ENCODE measurements at places on chromosomes 3 and 15.

DNA sequence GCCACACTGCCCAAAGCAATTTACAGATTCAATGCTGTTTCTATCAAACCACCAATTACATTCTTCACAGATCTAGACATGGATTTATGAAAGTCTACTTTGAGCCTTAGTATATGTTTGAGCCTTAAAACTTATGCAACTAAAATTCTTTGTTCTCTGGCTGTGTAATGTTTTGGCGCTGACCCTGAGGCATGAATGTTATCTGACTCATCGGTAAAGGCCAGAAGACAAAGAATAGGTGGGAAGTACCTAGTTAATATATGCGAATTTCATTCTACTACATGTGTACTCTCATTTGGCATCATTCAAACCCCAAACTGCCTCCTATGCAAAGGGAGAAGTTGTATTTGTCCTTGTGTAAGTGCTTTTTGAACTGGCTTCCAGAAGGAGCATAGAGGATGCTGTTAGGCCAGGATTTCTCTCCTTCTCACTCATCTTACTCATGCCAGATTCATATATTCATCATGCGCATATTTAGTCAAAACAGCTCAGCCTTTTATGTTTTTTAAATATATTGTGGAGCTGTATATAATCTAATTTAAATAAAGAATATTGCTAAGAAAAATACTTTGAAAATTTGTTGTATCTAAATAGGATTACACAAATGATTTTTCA, 204.2 kb downstream of the NFKBIZ start:
- DNase-seq, result no peak

DNA sequence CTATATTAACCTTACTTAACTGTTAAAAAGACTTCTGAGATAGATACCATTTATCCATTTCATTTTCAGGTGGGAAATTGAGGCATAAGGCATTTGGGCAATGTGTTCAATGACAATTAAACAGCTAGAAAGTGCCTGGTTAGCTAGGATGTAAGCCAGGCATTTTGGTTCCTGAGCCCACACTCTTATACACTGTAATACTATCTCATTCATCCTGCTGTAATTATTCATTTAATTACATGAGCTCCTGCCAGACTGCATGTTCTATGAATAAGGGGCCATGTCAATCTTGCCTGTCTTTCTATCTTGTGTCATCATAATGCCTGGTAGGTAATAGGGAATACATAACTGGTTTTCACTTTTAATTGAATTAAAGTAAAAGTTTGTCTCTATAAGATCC, 74.0 kb downstream of the RBMS3 start:
- no peak for DNase-seq

DNA sequence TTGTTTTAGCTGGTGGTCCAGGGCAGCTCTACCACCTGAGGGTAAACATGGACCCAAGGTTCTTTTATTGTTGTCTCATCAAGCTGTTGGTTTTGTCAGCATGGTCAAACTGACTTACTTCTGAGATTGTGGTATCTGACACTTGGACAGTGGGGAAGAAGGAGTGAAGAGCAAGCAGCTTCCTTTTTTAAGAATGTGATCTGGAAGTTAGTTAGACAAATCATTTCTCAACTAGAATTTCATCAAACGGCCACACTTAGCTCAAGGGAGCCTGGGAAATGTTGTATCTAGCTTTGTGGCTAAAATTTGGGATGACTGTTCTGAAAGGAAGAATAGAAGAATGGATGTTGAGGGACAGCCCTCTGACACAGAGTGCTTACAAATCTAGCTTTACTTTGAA, 215.2 kb downstream of the ZNF621 start:
- no peak for DNase-seq

GRCh38 chr3:110955301-110955880, 116.2 kb upstream of the NECTIN3 start:
- no peak for DNase-seq

GRCh38 chr3:32757618-32758374, 60.0 kb upstream of the TRIM71 start:
- no peak for DNase-seq

- no peak for DNase-seq
These were observed 247.6 kb upstream of the SOX2 start for GRCh38 chr3:181464033-181464694.

- no peak for DNase-seq
These were observed 145.0 kb downstream of the ARNT2 start for GRCh38 chr15:80549191-80549590.

GRCh38 chr3:128505771-128506170, 12.8 kb upstream of the GATA2 start:
- no peak for DNase-seq

DNA sequence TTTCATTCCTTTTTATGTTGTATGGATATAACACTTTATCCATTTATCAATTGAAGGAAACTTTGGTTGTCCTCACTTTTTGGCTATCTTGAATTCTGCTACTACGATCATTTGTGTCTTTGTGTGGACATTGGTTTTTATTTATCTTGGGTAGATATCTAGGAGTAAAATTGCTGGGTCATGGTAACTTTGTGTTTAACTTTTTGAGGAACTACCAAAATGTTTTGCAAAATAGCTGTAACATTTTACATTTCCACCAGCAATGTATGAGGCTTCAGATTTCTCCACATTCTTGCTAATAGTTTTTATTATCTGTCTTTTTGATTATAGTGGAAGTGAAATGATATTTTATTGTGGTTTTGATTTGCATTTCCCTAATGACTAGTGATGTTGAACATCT, 55.6 kb downstream of the TLNRD1 start:
- no peak for DNase-seq

DNA sequence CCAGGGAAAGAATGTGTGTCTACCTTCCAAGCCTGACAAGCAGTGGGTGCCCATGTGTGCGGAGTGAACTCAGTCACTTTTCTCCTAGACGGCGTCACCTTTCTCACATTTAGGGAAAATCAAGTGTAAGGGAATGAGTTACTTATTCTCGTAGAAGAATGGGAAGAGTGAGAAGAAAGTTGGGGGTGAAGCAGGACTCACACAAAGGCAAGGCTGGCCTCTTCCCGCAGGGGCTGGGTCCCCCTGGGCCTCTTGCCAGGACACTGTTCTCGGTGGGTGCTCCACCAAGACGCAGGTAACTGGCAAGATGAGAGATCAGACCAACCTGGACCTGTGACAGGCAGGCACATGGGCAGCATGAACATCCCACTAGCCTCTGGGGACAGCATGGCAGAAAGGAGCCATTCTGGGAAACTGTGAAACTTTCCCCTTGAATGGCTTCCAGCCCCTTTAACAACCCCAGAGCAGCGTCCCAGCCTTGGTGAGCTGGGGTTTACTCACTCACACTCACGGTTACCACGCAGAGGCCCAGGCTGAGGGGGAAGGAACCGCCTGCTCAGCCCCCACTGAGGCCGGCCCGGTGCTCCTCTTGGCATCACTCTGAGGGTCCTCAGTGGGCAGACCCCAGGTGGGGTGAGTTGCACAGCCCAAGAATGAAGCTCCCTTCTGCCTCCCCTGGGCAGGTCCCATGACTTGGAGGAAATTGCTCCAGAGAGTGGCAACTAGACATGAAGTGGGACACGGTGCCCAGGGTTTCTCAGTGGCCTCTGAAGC, 15.0 kb upstream of the SRP14 start:
- DNase-seq, result no peak

GRCh38 chr15:60009124-60009960, 5.2 kb downstream of the FOXB1 start:
- no peak for DNase-seq

GRCh38 chr15:79381593-79381992, 50.5 kb upstream of the MINAR1 start:
- DNase-seq, result no peak

GRCh38 chr3:12955651-12956315, 114.4 kb upstream of the RPL32 start:
- no peak for DNase-seq

- no peak for DNase-seq
These were observed 104.0 kb downstream of the CYP19A1 start for GRCh38 chr15:51234176-51234927.

- DNase-seq, result no peak
These were observed 584.4 kb upstream of the TBL1XR1 start for GRCh38 chr3:177781686-177782161.

GRCh38 chr3:123692041-123692440, 107.2 kb upstream of the HACD2 start:
- no peak for DNase-seq

DNA sequence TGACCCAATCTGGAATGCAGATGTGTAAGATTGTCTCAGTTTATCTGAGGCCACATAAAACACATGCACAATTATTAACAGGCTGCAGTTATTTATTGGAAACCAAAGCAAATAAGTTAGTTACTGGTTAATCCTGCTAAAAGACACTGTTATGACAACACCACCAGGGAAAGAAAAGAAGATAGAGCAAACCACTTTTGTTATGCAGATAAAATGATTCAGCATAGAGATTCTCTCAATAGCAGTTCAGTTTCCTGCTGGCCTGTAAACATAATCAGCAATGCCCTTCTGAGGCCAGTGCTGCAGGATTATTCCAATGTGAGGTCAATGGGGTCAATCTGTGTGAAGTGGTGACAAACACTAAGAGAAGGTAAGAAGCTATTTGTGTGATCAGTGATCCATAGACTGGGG, 244.4 kb downstream of the ZBTB20 start:
- no peak for DNase-seq

GRCh38 chr3:79367066-79367465, 400.7 kb downstream of the ROBO1 start:
- DNase-seq, result no peak

- no peak for DNase-seq
These were observed 173.3 kb downstream of the IL20RB start for GRCh38 chr3:137131081-137131480.

- DNase-seq, result no peak
These were observed 39.4 kb upstream of the SNRK start for GRCh38 chr3:43246976-43247375.

DNA sequence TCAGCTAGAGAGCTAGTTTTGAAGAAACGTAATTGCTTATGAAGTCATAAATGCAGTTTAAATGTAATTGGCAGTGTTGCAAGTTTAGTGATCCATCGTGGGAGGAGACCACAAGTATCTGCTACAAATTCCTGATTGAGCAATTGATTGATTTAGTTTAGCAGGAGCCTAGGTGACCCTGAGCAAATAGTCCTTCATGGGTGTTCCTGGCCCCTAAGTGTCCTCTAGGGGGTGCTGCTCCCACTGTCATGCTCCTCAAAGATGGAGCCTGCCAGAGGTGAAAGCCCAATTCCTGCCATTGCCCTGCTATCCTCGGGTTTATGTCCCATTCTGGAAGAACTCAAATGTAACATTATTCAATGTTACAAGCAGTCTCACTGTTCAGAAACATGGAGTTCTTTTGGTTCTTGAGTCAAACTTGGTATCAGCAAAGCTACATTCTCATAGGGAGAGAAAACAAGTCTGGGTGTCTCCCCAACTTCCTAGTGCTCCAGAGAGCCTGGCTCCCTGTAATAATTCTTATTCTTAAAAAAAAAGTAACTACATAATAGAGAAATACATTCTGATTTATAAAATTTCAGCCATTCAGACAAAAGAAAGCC, 29.8 kb upstream of the SENP5 start:
- no peak for DNase-seq

- no peak for DNase-seq
These were observed 20.7 kb upstream of the TGFBR2 start for GRCh38 chr3:30585654-30586053.

DNA sequence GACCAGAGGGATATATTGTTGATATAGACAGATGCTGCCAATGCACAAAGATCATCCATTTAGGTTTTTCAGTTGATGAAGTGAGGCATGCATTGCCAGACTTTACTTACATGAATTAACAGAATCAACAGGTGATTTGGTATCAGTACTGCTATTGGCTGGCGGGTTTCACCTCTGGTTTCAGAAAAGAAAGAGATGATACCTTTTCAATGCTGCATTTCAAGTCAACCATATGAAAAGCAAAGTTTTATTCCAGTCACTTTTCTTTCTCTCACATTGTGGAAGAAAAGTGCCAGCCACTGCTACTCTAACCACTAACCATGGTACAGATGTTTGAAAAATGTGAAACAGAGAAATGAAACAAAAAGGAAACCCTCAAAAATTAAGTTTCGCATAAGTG, 289.1 kb downstream of the TIGIT start:
- DNase-seq, result no peak

GRCh38 chr3:99965681-99966408, 148.2 kb downstream of the CMSS1 start:
- no peak for DNase-seq

GRCh38 chr15:52369455-52369854, 73.9 kb upstream of the MYO5C start:
- DNase-seq, result no peak

DNA sequence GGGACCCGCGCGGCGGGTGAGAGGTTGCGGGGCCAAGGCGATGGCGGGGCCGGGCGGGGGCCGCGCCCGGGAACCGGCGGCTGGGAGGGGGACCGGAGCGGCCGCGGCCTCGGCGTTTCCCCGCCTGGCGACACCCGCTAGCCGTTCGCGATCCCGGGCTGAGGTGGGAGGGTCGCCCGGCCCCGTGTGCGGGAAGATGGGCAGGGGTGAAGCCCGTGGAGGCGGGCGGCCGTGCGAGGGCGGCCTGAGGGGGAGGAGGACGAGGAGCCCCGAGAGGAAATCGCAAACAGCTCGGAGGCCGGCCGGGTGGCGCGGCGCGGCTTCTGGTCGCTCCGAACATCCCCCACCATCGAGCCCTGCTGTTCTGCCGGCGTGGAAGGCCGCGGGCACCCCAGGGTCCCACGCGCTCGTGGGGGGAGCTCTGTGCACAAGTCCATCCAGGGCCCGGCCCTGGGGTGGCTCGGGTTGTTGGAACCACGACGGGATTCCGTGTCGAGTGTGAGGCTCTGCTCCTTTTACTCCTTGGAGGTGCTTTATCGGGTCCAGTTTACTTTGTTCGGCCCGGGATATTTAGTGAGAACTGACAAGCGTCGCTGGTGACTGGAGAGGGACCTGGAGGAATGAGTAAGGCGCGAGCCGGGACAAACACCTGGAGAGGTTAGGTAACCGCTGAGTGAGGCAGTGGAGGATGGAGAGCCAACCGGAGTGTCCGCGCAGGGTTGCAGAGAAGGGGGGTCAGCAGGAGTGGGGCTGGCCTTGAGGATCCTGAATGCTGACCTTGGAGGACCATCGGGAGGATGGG, 728 bp downstream of the CRTC3 start:
- DNase-seq, result no peak

GRCh38 chr3:50658416-50658815, 16.3 kb upstream of the DOCK3 start:
- DNase-seq, result no peak

GRCh38 chr3:24012589-24013269, 67.6 kb downstream of the NR1D2 start:
- no peak for DNase-seq

- DNase-seq, result no peak
These were observed 72.5 kb downstream of the TM2D3 start for GRCh38 chr15:101579631-101580163.

GRCh38 chr15:90545095-90545494, 15.4 kb downstream of the CRTC3 start:
- no peak for DNase-seq

DNA sequence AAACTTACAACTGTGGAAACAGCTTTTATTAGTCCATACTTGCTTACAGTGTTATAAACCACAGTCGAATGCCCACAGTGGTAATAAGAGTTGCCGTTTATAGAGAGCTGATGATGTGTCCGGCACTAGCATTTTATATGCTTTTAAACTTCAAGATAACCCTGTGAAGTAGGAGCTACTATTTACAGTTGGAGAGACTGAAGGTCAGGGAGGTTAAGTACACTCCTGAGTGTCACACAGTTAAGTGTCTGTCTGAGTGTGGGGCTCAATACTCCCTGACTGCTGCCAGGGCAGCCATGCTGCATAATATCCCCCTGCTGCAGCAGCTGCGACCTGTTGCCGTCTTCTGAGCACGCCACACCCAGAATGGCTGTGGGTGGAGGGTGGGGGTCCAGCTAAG, 89.9 kb upstream of the TNFAIP8L3 start:
- no peak for DNase-seq
